Aortic smooth muscle cell (primary cell): ENCODE measurements at places on chromosomes 7 and 10. TPM values are rescaled to one million over a fixed set of nuclear protein-coding genes. Genes with fewer than 3 reads are reported as not detected.

Gene ENKUR
- total RNA-seq = 0.25 and 0.26 TPM in 2 replicates

Gene SPDYE5
- not detected in 2 replicates for total RNA-seq

Gene SLC39A12
- total RNA-seq = not detected in 2 replicates

Gene CEP41
- 7.0 and 8.0 TPM in 2 replicates for total RNA-seq

Gene C7orf57
- under 0.01 TPM in 1 of 2 replicates, not detected in the other for total RNA-seq

Gene MINDY4
- 6.6 and 8.1 TPM in 2 replicates for total RNA-seq

Gene AS3MT
- total RNA-seq = 8.2 and 9.8 TPM in 2 replicates

Gene CPA4
- total RNA-seq = 0.92 and 1.6 TPM in 2 replicates

Gene CCT6A
- 200 and 235 TPM in 2 replicates for total RNA-seq

Gene IL15RA
- total RNA-seq = 5.7 and 7.3 TPM in 2 replicates

Gene PRPS1L1
- total RNA-seq = 0.06 and 0.13 TPM in 2 replicates

Gene MRC1
- total RNA-seq = under 0.01 and 0.37 TPM in 2 replicates

Gene RELN
- total RNA-seq = 1.2 and 1.3 TPM in 2 replicates

Gene CNNM1
- total RNA-seq = under 0.01 TPM in 1 of 2 replicates, not detected in the other

Gene PSMC2
- 263 and 288 TPM in 2 replicates for total RNA-seq

Gene IQUB
- total RNA-seq = 0.53 and 0.75 TPM in 2 replicates

Gene ATG9B
- total RNA-seq = 0.06 TPM in 1 of 2 replicates, not detected in the other

Gene GJD4
- not detected in 2 replicates for total RNA-seq

Gene SLC18A3
- total RNA-seq = not detected in 2 replicates

Gene C10orf143
- total RNA-seq = 0.92 and 0.93 TPM in 2 replicates

Gene VPS37D
- 2.9 and 3.6 TPM in 2 replicates for total RNA-seq

Gene TFR2
- 0.31 and 0.40 TPM in 2 replicates for total RNA-seq

Gene ANKRD1
- total RNA-seq = 2.2 TPM in 2 replicates

Gene MTERF1
- total RNA-seq = 7.4 and 9.9 TPM in 2 replicates

Gene RBP3
- not detected in 2 replicates for total RNA-seq

Gene PKD2L1
- not detected in 2 replicates for total RNA-seq

Gene CEP55
- total RNA-seq = 32.0 and 48.1 TPM in 2 replicates

Gene WEE2
- total RNA-seq = not detected in 2 replicates

Gene ZNF727
- 1.8 and 2.1 TPM in 2 replicates for total RNA-seq
